ENCODE measurements at places on chromosomes 12 and 14. TPM values are rescaled to one million over a fixed set of nuclear protein-coding genes. Genes with fewer than 3 reads are reported as not detected.

Gene PIK3C2G
- polyA plus RNA-seq, result not detected

Gene SLCO1C1
- 0.37 TPM for polyA plus RNA-seq

- H3K27me3 ChIP-seq, result no peaks in the 10 kb centered on the region
- H3K27ac ChIP-seq, result no peak overlapping the region
- no peaks in the 10 kb centered on the region for H3K4me1 ChIP-seq
These were observed 143.7 kb downstream of the AACS start for GRCh38 chr12:125208942-125209341.

- H3K27me3 ChIP-seq, result no peaks in the 10 kb centered on the region
- H3K36me3 ChIP-seq, result no peaks in the 10 kb centered on the region
- no peak overlapping the region for H3K27ac ChIP-seq
- DNase-seq, result peak; percentile 55
These were observed 10.5 kb downstream of the CELA1 start for GRCh38 chr12:51335931-51336330.

Gene ESRRB
- polyA plus RNA-seq, result 6.6 TPM

DNA sequence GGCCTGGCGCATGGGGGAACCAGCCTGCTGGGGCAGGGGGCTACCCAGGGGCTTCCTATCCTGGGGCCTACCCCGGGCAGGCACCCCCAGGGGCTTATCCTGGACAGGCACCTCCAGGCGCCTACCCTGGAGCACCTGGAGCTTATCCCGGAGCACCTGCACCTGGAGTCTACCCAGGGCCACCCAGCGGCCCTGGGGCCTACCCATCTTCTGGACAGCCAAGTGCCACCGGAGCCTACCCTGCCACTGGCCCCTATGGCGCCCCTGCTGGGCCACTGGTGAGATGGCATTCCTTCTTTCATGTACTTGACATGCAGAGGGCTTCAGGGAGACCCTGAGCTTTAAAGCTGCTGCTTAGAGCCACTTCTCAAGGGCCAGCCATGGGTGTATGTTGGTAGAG is 9.0 kb downstream of the LGALS3 start:
- no peaks in the 10 kb centered on the region for H3K27me3 ChIP-seq
- H3K4me1 ChIP-seq, result no peaks in the 10 kb centered on the region
- H3K4me3 ChIP-seq, result no peak overlapping the region
- H3K36me3 ChIP-seq, result no peaks in the 10 kb centered on the region

DNA sequence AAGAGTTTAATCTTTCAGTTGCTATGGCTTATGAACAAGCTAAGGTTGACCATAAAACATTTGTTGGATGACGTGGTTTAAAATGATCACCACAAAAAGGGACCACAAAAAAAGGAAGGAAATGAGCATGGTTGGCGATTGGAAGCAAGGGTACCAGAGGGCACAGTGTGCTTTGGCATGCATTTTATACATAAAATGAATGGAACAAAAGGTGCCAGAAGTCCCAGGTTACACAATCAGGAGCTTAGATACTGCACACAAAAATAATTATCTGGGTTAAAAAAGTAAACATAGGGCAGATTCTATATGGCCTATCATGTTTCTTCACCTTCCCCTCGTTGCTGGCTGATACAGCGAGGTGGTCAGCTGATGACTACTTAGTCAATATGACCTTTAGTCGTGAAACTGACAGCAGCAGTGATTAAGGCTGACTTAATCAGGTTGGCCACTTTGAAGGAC is 50.7 kb downstream of the ZC3H14 start:
- H3K27me3 ChIP-seq, result no peaks in the 10 kb centered on the region
- no peak overlapping the region for H3K4me3 ChIP-seq
- H3K27ac ChIP-seq, result no peak overlapping the region
- no peak for DNase-seq
- H3K4me1 ChIP-seq, result peaks cover 17% of the 10 kb centered on the region

DNA sequence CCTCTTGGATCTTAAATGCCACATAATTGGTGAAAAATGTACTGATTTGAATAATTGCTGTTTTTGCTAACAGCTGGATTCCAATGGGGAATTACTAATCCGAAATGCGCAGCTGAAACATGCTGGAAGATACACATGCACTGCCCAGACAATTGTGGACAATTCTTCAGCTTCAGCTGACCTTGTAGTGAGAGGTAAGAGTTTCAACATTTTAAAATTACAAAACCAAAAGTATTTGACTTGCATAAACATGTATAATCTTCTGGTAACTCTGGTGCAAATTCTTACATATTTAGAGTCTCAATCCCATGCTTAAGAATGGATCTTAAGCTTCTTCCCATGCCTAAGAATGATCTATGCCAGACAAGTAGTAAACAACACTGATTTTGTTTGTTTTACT is 229.1 kb upstream of the PDZRN4 start:
- H3K4me3 ChIP-seq, result no peak overlapping the region
- no peak for DNase-seq
- H3K27ac ChIP-seq, result no peak overlapping the region
- no peaks in the 10 kb centered on the region for H3K4me1 ChIP-seq
- no peaks in the 10 kb centered on the region for H3K36me3 ChIP-seq
- H3K27me3 ChIP-seq, result no peaks in the 10 kb centered on the region

DNA sequence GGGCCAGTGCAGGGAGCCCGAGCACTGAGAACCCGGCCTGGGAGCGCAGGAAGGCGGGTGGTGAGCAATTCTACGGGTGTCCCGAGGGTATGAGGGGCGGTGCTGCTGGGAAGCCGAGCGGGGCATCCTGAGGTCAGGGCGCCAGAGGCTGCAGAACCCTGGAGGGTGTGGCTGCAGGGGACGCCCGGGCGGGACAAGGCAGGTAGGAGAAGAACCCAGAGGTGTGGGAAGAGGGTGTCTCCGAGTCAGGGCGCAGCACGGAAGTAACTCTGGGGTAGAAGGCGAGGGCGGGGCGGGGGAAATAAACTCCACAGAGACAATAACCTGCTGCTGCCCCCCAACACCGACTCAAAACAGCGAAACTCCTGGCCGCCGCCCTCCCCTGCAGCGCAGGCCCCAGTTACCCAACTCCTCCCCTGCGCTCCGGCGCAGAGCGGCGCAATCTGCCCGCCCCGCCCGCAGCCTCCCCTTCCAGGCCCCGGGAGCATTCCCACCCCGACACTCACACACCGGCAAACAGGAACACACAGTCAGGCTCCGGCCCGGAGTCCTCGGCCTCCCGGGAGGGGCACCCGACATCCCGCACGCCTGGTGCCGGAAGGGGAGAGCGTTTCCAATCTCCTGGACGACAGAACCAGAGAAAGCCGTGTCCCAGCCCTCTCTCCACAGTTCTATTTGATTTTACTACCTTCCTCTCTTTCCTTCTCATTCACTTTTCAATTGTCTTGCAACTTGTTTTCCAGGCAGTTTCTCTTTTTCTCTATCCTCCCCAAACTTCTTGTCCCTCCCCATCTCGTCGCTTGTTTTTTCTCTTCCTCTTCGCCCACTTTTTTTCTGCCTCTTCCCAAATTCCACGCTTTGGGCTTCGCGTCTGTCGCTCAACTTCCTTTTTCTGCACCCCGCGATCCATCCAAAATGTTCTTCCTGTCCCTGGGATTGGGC is 2.4 kb downstream of the HRK start:
- no peaks in the 10 kb centered on the region for H3K36me3 ChIP-seq
- peaks cover 82% of the 10 kb centered on the region for H3K27me3 ChIP-seq
- peak overlapping the region; percentile 34 for H3K4me3 ChIP-seq
- DNase-seq, result peak; percentile 17
- H3K4me1 ChIP-seq, result peaks cover 15% of the 10 kb centered on the region

DNA sequence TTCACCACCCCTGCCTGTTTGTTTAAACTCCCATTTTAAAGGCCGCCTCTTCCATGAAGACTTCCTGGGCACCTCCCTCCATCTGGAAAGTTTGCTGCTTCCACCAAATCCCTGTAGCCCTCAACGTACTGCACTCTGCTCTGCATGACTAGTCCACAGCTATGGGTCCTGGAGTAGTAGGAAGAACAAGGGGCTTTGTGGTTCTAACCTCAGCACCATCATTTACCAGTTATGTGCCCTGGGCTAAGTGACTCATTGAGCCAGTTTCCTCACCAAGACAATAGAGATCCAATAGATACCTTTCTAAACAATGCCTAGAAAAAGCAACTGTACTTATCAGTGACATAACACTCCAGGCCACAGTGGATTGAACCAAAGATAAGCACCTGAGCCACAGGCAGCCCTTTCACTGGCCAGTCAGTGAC is 8.5 kb upstream of the LTBP2 start:
- peak; percentile 79 for DNase-seq
- H3K27ac ChIP-seq, result no peak overlapping the region
- no peaks in the 10 kb centered on the region for H3K36me3 ChIP-seq
- H3K27me3 ChIP-seq, result peaks cover under 1% of the 10 kb centered on the region

DNA sequence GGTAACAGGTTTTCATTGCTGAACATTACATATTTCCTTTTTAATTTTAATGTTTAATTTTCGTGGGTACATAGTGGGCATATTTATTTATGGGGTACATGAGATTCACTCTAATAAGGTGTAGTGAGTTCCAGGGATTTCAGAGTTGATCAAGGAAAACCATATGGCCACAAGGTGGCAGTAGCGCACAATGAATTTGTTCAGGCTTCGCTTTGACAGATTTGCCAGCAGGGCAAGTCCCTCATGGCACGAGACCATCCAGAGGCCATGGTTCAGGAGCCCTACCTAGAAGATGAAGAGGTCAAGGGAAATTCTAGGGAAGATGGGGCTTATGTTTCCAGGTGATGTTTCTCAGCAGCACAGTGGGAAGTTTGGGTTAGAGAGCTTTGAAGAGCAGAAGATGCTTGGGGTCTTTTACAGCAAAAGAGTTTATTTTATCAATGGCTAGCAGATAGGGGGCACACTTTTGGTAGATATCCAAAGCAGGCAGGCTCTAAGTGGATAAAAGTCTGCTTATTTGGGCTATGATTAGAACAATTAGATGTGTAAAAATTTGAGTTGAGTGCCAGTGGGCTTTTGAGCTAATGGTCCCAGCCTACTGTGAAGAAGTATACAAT is 1004.4 kb downstream of the AACS start:
- peak; percentile 45 for DNase-seq
- no peaks in the 10 kb centered on the region for H3K27me3 ChIP-seq
- no peaks in the 10 kb centered on the region for H3K4me1 ChIP-seq
- H3K36me3 ChIP-seq, result no peaks in the 10 kb centered on the region
- H3K4me3 ChIP-seq, result no peak overlapping the region
- H3K27ac ChIP-seq, result no peak overlapping the region

DNA sequence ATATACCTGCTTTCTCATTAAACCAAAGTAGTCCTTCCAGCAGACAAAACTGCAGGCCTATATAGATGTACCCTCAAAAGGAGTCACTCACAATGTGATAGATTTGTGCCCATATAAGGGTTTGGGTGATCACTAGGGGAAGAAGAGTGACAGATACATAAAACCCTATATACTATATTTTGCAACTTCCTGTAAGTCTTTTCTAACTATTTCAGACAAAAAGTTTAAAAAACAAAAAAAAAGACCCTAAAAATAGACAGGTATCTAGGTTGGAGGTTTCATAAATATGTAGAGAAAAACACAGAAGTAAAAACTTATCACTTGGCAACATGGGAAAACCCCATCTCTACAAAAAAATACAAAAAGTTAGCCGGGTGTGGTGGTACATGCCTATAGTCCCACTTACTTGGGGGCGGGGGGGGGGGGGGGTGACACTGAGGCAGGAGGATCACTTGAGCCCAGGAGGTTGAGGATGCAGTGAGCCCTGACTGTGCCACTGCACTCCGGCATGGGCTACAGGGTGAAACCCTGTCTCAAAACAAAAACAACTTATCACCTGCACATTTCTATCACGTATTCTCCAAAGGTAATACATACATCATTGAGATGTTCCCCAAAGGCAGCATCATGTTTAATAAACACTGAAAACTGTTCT is 2.9 kb downstream of the VCPKMT start:
- no peak overlapping the region for H3K4me3 ChIP-seq
- H3K27me3 ChIP-seq, result no peaks in the 10 kb centered on the region
- DNase-seq, result no peak
- H3K36me3 ChIP-seq, result peaks cover 59% of the 10 kb centered on the region
- H3K4me1 ChIP-seq, result peaks cover 9% of the 10 kb centered on the region

All from cardiac muscle cell (in vitro differentiated cells and primary cell).